ENCODE measurements at places on chromosomes 2 and 18.
A peak's percentile ranks its signal among the peaks of the same experiment; 100 is the strongest.

DNA sequence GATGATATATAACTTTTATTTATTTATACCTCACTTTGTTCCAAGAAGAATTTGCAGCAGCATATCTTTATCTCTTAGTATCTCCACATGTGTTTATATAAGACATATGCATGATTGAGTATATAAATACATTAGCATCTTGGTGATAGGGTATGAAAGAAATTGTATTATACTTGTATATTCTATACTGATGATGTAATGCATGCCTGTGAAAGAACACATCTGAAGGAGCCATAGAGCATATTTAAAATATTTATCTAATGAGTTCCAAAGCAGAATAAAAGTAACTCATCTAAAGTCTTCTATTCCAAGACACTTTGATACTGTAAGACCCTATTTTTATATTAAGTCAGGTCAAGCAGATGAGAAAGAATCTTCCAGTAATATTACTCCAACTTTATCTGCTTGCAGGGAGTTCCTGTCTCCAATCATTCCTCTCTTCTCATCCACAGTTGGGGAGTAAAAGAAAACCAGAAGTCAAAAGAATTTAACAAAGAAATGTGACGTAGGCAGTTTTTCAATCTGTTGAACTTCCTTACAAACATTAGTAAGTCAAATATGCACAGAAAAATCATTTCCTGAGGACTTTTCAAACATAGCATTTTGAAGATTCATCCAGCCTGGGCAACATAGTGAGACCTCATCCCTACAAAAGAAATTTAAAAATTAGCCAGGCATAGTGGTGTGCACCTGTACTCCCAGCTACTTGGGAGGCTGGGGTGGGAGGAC is 76.7 kb downstream of the DTNB start:
- no peak for DNase-seq

DNA sequence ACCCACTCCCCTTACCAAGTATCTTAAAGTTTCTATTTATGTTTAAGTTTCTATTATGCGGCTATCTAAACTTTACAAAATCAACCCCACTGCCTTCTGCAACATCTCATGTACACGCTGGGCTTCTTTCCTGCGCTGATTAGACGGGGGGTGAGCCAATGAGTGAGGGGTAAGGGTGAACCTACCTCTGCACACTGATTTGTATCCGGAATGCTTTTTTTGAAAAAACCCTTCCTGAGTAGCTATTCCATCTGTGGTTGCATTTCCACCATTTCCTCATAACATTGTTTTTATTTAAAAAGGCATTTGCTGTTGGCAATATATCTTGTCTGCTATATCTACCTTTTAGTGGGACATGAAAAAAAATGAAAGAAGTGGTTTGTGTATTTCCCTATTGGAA is 6.3 kb downstream of the ALPG start:
- DNase-seq, result no peak

- DNase-seq, result no peak
Observed at GRCh38 chr2:145752091-145752806, 1232.3 kb upstream of the ZEB2 start.

GRCh38 chr2:56534321-56534720 is 350.5 kb downstream of the CCDC85A start:
- DNase-seq, result no peak

DNA sequence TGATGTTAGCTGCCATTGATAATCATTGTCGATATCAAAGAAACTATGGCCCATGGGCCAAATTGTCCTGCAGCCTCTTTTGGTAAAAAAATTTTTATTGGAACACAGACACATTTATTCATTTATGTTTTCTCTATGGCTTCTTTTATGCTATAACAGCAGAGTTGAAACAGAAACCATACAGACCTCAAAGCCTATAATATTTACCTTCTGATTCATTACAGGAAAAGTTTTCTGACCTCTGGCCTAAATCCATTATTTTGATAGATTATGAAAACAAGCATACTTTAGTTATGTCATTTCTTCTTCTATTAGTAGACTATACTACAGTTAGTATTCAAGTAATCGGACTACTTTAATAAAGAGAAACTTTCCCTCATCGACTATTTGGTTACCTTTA is 349.7 kb upstream of the GALNT5 start:
- DNase-seq, result no peak

DNA sequence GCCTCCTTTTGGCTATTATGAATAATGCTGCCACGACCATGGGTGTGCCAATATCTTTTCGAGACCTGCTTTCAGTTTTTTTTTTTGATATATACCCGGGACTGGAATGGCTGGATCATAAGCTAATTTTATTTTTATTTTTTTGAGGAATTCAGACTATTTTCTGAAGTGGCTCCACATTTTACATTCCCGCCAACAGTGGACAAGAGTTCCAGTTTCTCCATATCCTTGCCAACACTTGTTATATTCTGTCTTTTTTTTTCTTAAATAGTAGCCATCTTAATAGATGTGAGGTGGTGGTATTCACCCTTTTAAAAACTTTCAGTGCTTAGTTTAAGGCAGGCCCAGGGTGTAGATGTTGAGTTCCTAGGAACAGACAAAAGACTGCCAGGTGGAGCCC is 11.8 kb downstream of the LPIN1 start:
- DNase-seq, result no peak

DNA sequence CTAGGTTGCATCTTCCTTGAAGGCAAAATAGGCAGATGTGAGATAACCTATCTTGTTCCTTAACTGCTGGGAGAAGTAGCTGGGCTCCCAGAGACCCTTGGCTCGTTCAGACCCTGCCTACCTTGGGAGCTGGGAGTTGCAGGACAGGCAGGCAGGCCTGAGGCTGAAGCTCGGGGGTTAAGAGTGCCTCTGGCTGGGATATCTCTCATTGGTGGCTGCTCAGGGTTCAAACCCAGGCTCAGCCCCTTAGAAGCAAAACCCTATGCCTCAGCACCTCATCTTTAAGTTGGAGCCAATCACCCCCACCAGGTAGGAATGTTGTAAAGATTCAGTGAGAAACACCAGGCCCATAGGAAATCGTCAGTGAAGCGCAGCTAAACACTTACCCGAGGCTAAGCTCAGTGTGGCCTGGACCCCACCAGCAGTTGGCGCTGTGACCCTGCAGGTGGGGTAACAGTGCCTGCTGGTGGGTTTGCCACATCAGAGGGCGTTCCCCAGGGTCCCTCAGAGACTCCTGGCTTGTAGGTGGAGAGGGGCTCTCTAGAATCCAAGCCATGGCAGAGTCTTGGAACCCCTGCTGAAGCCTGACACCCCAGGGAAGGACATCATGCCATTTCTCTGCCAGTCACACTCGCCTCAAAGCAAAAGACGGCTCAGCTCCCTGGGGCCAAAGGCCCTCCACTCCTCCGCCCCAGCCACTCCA is 54.6 kb upstream of the GPR17 start:
- DNase-seq, result peak; percentile 76

- no peak for DNase-seq
Observed at GRCh38 chr18:72652990-72653593, 109.0 kb upstream of the CBLN2 start.

- no peak for DNase-seq
Observed at GRCh38 chr2:7906431-7906830, 775.4 kb upstream of the ID2 start.

Data from cardiac septum (tissue), 1 donor.